ENCODE measurements at places on chromosomes 16 and 17.

GRCh38 chr16:49537924-49538459 is 164.4 kb downstream of the C16orf78 start:
- DNase-seq = no peak

DNA sequence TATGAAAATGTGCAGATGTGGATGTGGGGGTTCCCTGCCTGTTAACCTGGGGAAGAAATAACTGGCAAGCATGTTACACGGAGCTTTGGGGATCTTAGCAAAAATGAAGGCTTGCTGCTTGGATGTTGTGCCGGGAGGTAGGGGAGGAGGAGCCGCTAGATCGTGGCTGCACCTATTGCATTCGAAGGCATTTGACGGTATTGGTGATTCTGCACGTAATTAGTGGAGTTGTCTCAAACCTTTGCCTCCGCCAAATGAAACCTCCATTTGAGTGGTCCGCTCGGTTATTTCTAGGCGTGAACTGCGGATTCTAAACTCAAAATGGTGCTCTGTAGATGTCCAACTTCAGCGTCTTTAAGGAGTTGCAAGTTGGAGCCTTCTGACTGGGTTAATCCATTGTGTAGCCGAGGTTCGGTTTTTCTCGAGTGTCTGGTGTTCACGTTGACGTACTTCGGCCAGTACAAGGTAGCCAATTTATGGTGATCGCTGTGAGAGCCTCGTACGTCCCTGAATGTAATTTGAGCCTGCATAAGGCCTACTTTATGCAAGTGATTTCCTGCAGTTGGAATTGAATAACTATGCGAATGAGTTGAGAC is 1.5 kb downstream of the TNRC6C start:
- no peak for DNase-seq

GRCh38 chr17:41800601-41801373 is 11.0 kb downstream of the P3H4 start:
- DNase-seq = no peak

DNA sequence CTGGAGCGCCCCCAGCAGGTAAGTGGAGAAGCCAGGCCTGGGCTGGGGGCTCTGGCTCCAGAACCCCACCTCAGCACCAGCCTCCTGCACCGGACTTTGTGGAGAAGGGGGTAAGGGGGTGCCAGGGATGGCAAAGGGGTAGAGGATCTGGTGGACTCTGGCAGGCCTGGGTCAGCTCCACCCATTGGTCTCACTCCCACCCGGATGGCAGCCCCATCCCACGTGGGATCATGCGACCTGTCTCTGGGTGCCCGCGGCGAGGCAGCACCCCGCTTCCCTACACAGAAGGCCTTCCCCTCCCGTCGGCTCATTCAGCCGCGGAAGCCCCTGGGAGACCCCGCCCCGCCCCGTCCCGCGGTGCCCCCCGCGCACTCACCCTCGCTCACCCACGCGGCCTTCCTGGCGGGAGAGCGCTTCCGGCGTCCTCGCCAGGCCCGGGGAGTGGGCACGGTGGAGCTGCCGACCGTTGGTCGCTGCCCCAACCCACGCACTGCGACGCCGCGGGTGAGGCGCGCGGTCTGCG is 498 bp upstream of the PLEKHG4 start:
- no peak for DNase-seq

- no peak for DNase-seq
Observed at GRCh38 chr16:49737541-49737940, 118.4 kb downstream of the ZNF423 start.

DNA sequence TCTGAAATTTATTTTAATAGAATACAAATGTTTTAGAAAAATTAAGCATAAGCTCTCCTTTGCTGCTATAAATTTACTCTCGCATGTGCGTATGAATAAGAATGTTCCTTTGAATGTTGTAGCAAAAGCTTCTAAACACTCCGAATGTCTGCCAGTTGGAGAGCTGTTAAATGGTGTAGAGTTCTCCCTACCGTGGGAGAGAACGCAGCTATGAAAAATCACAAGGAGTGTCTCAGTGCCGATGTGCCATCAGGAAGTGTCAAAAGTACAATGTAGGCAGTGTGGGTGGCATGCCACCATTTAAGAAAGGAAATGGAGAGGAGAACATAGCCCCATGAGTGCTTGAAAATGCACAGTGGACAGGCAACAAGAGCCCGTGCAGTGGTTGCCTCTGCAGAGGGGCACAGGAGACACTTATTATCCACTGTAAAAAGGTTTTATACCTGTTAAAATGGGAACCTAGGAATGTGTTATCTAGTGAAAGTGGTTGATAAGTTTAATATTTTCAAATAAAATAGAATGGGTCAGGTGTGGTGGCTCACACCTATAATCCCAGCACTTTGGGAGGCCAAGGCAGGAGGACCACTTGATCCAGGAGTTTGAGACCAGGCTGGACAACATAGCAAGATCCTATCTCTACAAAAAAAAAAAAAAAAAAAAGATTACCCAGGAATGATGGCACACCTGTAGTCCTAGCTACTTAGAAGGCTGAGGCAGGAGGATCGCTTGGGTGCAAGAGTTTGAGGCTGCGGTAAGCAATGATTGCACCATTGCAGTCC is 144.0 kb downstream of the SOCS1 start:
- DNase-seq = no peak

- DNase-seq = no peak
Observed at GRCh38 chr16:65318138-65318537, 196.3 kb upstream of the CDH11 start.

DNA sequence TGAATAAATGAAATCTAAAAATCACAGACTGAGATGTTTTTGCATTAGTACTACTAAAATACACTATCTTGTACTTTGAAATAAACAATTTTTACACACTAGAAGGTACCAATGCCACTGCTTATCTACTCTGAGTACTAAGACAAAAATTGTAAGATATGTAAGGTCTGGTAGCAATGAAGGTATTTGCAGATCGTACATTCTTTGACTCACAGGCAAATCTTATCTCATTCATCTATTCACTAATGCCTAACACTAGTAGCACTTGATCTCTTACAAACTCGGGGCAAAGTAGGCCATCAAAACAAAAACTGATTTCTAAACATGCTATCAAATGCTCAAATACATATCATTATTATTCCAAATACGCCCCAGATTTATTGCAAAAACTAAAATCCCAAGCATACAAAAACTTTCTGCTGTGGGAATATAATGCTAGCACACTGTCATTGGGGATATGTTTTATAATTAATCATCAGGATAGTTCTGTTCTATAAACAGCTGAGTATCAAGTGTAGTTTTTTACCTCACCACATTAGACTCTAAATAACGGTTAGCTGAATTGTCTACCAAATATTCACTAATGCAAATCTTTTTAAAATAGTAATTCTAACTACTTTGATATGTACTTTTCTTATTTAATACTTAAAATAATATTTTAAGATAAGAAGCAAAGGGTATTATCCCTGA is 68.0 kb downstream of the MED13 start:
- no peak for DNase-seq

- DNase-seq = no peak
Observed at GRCh38 chr16:89018282-89019158, 41.5 kb upstream of the CBFA2T3 start.
